ENCODE measurements at places on chromosomes 6 and 20. TPM values are rescaled to one million over a fixed set of nuclear protein-coding genes. Genes with fewer than 3 reads are reported as not detected.

CD164 gene
- total RNA-seq: 175 TPM

SLC24A3 gene
- not detected for total RNA-seq

MATN4 gene
- not detected for total RNA-seq

C6orf141 gene
- total RNA-seq: not detected

NKAIN2 gene
- total RNA-seq: not detected

DNA sequence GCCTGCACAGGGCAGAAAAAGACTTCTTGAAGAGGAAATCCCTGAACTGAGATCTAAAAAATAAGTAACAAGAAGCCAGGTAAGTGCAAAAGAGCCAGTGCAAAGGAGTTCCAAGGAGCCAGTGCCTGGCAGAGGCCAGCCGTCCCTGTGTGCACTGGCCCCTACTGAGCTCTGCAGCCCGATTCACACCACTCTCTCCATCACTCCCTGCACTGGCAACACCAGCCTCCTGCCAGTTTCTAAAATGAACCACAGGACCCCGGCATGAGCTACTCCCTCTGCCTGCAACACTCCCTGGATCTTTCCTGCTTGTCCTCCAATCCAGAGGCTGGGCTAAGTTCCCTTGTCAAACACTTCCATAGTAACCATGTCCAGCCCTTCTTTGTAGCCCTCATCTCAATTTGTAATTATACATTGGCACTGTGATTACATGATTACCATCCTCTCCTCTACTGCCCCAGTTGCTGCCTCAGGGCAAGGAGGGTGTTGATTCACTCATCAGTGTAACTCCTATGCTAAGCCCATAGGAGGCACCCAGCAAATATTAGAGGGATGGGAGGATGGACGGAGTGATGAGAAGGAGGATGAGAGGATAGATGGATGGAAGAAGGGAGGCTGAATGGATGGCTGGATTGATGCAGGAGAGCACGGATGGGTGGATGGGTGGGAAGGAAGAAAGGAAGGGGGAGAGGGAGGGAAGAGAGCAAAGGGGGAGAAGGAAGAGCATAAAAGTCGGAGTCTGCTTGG is 49.3 kb downstream of the SIRPA start:
- DNase-seq: no peak

DNA sequence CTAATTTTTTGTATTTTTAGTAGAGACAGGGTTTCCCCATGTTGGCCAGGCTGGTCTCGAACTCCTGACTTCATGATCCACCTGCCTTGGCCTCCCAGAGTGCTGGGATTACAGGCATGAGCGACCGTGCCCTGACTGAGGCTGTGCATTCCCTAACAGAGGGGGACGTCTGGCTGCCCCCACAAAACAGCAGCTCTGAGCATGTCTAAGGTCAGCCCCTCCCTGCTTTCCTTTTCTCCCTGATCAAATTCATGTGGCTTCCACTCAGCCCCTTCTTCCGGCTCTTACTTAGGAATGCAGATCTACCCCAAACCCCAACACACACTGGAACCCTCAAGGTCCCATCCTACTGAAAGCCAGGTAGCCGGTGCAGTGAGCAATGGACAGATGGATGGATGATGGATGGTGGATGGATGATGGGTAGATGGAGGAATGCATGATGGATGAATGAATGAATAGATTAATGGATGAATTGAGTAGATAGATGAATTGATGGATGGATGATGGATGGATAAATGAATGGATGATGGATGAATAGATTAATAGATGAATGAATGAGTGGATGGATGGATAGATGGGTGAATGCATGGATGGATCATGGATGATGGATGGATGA is 91.5 kb upstream of the BHLHE23 start:
- DNase-seq: no peak

- no peak for DNase-seq
Measured at GRCh38 chr6:109314313-109314712, 68.0 kb downstream of the CD164 start.

DNA sequence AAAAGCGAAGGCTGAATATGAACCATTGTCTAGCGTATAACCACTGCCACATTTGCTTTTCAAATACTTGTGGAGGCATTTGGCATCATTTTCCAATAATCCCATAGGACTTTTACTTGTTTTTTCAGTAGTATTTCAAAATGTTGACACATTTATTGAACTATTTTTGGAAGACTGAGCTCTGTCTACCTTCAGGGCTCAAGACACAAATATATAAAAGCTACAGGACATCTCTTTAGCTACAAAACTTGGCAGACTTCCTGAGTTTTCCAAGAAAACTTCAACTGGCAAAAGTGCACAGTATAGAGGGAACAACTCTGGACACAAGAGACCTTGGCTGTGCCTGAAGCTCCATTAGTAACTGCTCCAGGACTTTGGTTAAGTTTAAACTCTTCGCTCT is 13.4 kb downstream of the EPB41L2 start:
- DNase-seq: no peak

DNA sequence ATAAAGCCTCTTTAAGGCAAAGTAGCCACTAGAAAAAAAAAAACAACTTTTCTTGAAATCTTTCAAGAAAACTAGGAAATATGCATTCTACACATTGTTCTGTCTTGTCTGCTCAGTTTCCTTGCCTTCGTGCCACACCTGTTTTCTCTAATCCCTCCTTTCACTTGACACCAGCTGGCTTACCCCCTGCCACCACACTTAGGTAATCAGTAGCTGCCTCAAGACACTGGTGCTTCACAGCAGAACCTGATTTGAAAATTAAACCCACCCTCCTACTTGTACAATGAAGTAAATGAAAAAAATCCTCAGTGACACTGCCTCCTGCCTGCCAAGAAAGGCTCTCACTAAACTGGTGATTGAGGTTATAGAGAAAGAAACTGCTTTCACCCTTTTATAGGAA is 45.8 kb upstream of the SCML4 start:
- DNase-seq: no peak

GRCh38 chr20:3074812-3075211 is 3.4 kb downstream of the OXT start:
- no peak for DNase-seq

- no peak for DNase-seq
Measured at GRCh38 chr20:53408691-53409446, 184.8 kb downstream of the ZNF217 start.

DNA sequence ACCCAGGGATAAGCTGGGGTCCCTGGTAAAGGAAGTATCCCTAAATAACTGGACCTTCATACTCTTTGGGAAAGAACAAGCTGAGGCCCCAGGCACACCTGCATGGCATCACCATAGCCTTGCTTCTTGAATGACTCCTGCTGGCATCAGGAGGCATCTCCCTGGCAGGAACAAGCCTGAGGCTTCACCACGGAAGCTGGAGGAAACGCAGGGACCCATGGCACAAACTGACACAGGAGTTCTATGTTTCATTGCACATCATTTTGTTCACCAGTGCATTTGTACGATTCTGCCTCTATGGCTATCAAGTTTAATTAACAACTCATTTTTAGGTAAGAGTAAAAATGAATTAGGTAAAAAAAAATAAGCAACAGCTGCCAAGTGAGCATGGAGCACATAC is 619 bp upstream of the PDE7B start:
- DNase-seq: no peak

DNA sequence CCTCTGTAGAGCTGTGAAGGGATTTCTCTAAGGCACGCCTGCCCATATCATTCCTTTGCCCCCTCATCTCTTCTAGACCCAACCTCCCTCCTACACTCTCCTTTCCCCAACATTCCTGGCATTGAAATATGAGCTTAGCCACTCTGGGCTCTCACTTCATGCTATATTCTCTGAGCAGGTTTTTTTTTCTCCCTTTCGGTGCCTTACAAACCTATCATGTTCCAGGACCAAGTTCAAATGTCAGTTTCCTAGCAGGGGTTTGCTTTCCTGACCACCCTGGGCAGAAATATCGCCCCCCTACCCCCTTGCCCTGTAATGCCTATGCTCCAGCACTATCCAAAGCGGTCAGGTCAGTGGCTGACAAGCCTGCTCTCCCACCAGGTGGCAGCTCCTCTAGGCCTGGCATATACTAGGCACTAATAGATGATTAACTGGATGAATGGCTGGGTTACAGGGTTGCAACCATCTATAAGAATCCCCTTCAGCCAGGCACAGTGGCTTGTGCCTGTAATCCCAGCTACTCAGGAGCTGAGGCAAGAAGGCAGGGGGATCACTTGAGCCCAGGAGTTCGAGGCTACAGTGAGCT is 25.7 kb upstream of the AAR2 start:
- DNase-seq: no peak

DNA sequence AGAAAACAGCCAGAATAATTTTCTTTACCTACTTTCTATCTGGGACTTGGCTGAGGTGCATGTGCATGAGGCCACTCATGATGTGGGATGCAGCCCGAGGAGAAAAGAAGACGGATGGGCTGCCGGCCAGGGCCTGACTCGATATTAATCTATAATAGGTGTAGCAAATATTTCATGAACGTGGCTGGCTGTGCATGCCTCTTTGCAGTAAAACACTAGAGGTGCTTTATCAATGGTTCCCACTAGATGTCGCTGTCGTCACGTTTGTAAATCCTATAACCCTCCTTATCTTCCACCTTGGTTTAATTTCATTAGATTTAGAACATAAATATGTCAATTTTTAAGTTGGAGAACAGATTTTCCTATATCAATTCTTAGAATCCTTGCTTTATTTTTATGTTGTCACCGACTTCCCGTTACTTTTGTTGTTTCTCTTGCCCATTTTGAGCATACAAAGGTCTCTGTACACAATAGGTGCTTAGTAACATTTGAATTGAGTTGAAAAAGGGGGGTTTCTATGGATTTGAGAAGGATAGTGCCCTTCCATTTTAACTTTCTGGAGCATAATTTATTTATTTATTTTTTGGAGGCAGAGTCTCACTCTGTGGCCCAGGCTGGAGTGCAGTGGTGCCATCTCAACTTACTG is 19.6 kb upstream of the FERMT1 start:
- peak; percentile 15 for DNase-seq

GRCh38 chr6:127051571-127052260 is 66.8 kb upstream of the RSPO3 start:
- no peak for DNase-seq

DNA sequence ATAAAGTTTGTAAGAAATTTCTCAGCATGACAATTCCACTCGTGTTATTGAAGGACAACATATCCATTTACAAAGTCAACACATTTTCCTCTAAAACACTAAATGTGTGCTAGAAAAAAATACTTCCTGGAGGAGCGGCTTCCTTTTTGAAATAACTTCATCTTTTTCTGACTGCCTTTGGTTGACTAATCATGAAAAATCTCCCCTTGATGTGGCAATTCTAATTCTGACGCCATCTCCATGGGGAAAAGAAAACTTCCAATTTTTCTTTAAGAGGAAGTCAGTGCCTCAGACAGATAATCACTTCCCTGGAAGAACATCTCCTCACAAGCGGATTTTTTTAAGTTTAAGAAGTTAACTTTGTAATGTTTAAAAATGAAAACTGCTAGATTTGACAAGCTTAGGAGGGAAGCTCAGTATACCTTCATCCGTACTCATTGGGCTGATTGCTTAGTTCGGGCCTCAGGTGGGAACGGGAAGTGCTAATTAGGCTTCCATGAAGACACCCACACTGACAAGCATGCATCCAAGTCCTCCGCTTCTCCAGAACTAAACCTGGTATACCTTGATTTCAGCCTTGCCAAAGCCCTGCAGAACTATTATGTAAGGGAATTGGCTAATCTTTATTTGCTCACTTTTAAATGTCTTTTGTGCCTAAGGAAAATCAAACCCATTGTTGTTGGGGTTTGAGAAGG is 35.1 kb upstream of the DUSP22 start:
- no peak for DNase-seq

DNA sequence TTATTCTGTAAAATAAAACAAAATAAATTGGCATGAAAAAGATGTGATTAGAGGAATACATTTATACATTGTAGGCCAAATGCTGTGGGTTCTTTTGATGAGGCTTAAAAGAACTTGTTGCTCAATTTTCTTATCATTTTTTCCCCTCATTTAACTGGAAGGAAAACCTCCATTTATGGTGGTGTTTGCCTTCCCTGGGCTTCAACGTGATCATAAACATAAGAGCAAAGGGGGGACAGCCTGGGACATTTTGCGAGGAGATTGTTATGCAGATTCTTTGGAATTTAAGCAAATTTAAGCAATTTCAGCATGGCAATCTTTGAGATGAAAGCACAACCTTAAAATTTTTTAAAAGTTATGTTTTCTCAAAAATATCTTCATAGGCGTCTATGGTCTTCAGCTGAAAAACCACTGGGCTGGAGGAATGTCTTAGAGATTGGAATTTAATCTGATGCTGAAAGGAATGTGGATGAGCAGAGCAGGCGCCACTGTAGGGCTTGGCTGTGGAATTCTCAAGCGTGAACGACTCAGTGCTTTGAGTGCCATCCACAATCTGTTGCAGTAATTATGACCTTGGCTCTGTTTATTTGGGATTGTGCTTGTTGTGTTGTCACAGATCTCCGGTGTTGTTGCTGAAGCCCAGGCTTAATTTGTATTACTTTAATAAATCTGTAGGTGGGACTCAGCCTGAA is 149.4 kb upstream of the MLIP start:
- no peak for DNase-seq

- DNase-seq: peak; percentile 53
Measured at GRCh38 chr20:57620274-57620990, at the start of gene ZBP1. ZBP1 (minus strand) TSS chr20:57620426; CDS start chr20:57620295, 131 bp downstream.

DNA sequence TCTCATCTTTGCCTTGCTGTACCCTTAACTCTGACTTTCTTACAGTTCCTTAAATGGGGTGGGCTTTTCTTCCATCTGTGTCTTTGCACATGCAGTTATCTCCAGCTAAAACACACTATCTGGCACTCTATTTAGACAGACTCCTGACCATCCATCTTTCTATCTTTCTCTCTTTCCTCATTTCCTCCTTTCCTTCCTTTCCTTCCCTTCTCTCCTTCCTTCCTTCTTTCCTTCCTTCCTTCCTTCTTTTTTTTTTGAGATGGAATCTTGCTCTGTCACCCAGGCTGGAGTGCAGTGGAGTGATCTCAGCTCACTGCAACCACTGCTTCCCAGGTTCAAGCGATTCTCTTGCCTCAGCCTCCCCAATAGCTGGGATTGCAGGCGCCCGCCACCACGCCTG is 8.2 kb downstream of the NOTCH4 start:
- DNase-seq: no peak

DNA sequence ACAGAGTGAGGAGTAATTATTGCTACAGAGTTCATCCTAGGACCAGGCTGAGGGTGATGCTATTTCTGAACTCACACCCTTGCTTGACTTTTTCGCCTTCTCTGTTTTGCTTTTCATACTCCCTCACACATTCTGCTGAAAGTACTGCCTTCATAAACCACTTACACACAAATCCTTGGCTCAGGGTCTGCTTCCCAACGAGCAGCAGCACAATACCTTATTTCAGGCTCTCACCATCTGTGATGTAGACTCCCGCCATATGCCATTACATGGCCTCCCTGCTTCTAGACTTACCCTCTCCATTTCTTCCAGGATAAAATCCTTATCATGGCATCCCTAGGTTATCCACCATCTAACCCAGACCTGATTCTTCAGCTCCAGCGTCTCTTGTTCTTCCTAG is 321.3 kb upstream of the SPTLC3 start:
- no peak for DNase-seq
